ENCODE measurements at places on chromosomes 3 and 15. TPM values are rescaled to one million over a fixed set of nuclear protein-coding genes. Genes with fewer than 3 reads are reported as not detected.

- DNase-seq, result no peak
These were observed at the start of gene C15orf62 for GRCh38 chr15:40769274-40770146. C15orf62 (plus strand) TSS chr15:40769980; CDS start chr15:40770496, 516 bp downstream.

GRCh38 chr15:89307046-89307587 lies 27.5 kb downstream of the POLG start:
- no peak for DNase-seq

DNA sequence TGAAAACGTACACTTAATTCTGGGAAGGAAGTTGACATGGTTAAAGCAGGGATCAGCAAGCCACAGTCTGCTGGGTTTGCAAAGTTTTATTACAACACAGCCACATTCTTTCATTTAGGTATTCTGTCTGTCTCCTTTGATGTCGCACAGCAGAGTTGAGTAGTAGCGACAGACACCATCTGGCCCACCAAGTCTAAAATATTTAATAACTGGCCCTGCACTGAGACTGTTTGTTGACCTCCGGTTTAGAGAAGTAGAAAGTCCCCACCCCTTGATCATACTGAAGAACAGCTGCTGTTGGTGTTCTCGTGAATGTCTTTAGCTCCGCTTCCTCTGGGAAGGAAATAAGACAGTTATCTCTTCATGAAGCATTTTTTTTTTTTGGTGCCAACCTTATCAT lies 66.2 kb downstream of the MCTP2 start:
- DNase-seq, result peak; percentile 10

GRCh38 chr3:161295325-161295724 lies 74.2 kb downstream of the NMD3 start:
- DNase-seq, result no peak

DNA sequence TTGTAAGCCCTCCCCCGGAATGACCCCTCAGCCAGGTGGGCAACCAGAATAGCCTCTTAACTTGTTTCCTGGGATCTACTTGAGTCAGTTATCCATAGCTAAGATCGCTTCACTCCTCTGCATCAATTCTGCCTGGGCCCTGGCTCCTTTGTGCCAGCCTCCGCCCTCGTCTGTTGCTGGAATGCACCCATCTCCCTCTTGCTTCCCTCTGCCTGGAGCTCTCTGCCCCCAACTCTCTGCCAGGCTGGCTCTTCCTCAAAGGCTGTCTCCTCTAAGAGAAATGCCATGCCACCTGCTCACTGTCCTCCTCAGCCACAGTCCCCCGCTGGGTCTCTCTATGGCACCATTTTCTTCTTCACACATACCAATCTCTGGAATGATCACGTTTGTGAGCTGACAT lies 240.8 kb downstream of the ADAMTS17 start:
- DNase-seq, result no peak

DNA sequence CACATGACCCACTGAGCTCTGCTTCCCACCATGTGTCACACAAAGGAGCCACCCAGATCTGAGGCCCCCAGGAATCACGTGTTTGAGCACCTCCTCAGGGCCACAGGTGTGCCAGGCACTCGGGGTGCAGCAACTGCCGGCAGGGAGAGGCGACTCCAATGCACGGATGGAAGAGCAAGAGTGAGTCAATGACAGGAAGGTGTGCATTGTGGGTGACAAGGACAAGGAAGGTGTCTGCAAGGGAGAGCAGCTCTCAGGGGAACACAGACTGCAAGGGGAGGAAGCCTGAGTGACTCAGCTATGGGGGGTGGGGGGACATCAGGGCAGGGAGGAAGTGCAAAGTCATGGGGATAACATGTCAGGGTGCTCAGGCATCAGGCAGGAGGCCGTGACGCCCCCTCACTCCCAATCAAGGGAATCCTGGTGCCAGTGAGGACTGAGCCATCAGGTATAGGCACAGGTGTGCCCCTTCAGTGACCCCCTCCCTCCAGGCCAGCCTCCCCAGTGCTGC lies 67.4 kb downstream of the NUP210 start:
- no peak for DNase-seq

Gene TMEM212
- not detected for polyA plus RNA-seq

Gene ELL3
- 3.2 TPM for polyA plus RNA-seq

Gene MINAR1
- polyA plus RNA-seq, result 0.96 TPM

Gene GOLGA6A
- polyA plus RNA-seq, result not detected

Gene PLA2G4F
- 29.6 TPM for polyA plus RNA-seq

Gene MST1R
- 2.0 TPM for polyA plus RNA-seq

Gene MEIS2
- polyA plus RNA-seq, result 148 TPM

Gene RBPMS2
- polyA plus RNA-seq, result 13.1 TPM

Gene FEZF2
- not detected for polyA plus RNA-seq

All from left renal cortex interstitium (tissue), 4 donors.